ENCODE measurements at places on chromosomes 5 and 9.
A peak's percentile ranks its signal among the peaks of the same experiment; 100 is the strongest.

GRCh38 chr9:91949392-91949945, 559 bp downstream of the ROR2 start:
- DNase-seq, result no peak

- no peak for DNase-seq
Observed at GRCh38 chr5:103601314-103601713, 38.7 kb upstream of the NUDT12 start.

- no peak for DNase-seq
Observed at GRCh38 chr9:33133186-33133585, 34.0 kb downstream of the B4GALT1 start.

DNA sequence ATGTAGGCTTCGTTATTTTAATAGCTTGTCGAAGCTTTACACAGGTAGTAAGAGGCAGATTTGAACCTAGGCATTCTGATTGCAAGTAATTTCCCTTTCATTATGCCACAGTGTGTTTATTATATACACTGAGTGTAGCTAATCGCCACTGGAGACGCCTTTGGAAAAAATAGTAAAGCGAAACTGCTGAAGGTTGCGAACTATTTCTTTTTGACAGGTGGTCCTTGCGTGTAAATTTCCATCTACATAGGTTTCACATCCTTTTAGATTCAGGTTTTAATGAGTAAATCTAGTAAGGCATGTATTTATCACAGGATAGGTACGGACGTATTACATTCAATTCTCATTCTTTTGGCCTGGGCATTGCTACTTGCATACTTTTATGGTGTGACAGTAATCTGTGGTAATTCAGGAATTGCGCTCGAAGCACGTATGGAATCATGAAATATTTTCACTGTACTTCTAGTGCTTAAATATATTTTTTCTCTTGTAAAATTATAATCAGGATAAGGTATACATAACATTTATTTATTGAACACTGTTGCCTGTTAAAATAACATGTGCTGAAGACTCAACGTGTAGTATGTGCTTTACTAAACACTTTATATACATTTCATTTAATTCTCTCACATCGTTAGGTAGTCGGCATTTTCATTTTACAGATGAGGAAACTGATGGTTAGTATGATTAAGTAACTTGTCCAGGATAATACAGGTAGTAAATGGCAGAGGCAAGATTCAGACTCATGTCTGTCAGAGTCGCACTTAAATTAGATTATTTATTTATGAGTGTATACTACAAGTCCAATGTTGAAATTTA, 1.8 kb downstream of the MARCHF6 start:
- peak; percentile 18 for DNase-seq

GRCh38 chr5:15008476-15008875, 136.9 kb upstream of the ANKH start:
- DNase-seq, result no peak

DNA sequence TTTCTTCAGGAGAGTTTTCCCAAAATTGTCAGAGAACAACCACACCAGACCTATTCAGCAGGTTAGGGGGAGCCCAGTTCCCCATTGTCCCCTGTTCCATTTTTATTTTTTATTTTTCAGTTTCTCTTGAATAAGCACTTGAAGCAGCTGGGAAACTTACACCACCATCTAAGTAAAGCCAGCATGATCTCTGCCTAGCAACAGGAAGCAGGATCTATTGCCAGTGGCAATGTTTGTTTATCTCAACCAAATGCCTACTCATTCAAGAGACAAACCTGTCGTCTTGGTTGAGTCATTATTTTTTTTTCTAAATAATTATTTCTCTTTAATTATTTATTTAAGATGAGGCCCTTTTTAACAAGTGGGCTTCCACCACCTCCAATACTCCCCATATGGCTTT, 379.3 kb downstream of the PLK2 start:
- no peak for DNase-seq

- DNase-seq, result no peak
Observed at GRCh38 chr9:32665101-32665500, 29.6 kb upstream of the TAF1L start.

DNA sequence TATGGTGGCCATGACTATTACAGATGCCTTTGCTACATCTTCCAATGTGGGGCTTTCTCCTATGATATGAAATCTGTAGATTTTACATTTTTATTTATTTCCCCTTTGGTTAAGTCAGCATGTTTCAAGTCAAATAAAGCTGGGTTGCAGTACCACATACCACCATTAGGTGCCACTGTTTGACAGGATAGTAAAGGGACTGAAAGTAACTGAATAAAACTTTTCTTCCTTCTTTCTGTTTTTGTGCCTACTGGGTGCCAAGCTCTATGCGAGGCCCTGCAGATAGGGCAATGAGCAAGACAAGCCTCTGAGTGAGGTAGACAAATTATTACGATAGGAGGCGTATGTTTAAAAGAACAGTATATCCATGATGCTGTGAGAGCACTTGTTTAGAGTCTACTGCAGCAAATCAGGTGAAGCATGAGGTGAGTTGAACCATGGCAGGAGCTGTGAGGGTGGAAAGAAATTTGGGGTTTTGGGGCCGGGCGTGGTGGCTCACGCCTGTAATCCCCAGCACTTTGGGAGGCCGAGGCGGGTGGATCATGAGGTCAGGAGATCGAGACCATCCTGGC, 64.8 kb downstream of the GDNF start:
- no peak for DNase-seq

DNA sequence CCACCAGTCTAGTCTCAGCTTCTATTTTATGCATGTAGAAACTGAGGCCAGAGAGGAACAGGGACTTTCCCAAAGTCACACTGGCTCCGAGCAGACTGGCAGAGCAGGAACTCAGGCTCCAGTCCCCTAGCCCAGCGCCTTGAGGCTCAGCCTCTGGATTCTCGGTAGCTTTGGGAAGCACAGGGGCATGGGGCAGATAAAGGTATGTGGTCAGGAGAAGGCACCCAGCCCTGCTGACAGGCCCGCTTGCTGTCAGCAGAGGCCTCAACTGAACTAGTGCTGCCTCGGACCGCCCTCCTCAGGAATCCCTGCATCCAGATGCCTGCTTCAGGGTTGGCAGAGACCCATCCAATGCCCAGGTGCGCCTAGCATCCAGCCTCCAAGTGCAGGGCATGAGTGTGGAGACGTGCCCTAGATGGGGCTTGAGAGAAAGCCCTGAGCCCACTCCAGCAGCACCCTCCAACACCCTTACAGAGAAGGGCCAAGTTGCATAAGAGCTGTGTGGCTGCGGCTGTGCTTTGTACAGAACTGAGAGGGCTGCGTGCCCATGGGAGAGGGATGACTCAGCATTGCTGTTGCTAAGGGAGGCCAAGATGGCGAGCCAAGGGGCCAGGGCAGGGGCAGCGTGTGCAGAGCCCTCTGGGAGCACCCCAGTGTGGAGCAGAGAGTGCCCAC, 168.6 kb downstream of the MACROH2A1 start:
- DNase-seq, result peak; percentile 37

- no peak for DNase-seq
Observed at GRCh38 chr9:35675204-35675603, 1.5 kb downstream of the CA9 start.

GRCh38 chr5:17256171-17256570, 38.7 kb downstream of the BASP1 start:
- no peak for DNase-seq

Data from midbrain (tissue), 1 donor.